ENCODE measurements at places on chromosomes 7 and 10.

GRCh38 chr10:99337901-99338300 lies 8.7 kb downstream of the CNNM1 start:
- no peak for DNase-seq

DNA sequence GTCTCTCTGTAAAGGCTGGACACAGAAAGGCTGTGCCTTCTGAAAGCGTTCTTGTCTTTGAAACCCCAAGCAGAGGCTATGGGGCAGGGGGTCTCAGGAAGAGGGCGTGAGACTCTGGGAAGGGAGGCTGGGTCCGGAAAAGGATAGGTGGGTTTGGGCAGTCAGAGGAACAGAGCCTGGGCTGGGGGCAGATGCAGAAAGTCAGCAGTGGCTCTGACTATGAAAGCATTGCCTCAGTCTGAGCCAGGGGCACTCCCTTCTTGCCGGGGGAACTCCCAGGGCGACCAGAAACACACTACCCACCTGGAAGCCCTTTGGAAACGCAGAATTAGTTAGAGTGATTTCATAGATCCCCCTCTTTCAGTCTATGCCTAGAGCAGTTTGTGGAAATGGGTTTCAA lies 72.0 kb downstream of the VWA2 start:
- DNase-seq = no peak

DNA sequence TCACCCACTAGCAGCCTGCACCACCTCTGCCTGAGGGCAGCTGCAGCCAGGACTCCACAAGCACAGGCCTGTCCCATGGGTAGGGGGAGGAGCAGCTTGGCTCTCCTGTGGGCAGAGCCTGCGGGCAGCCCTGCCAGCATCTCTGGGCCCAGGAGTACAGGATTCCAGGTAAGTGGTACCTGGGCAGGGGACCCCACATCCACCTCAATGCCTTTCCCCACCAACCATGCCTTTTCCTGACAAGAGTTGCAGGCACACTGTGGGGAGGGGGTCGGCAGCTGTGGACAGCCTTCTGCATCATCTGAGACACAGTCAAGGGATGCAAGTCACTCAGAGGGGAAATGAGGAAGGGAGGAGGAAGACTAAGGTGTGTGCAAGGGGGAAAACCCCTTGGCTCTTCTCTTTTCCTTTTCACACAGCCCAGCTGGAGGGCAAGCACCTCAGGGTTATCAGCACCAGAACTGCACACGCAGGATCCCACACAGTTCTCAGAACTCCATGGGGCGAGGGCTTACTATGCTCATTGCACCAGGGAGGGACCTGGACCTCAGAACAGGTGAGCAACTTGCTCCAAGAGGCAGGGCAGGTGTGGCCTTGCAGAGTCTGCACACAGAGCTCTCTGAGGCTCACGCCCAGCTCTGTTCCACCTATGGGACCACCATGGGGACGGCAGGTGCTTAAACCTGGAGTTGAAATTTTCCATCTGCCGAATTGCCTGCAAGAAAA lies 16.5 kb upstream of the ANTXRL start:
- no peak for DNase-seq

DNA sequence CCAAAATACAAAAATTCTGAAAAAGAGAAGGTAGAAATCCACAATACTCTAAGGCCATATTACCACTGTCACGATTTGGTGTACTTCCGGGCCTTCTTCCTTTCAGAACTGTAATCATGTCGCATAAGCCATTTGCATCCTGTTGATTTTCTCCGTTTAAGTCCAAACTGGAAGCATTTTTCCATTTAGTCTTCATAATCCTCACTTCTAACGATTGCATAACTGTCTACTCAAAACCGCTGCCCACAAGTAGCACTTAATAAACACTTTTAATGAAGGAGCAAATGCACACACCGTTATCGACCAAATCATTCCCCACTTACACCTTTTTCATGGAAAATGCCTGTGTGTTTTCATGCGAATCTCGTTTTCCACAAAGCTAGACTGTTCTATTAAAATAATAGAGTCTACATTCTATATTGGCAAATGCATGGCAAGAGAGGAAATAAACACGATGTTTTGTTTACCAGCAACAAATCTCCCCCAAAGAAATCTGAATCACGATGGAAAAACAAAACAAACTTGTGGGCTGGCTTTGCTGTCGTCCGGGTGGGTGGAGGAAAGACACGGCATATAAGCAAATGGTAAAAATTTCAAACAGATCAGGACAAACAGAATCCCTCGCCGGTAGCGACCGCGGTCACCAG lies 1.0 kb downstream of the ATE1 start:
- DNase-seq = no peak

GRCh38 chr10:21122907-21123306 lies 225.8 kb upstream of the NEBL start:
- no peak for DNase-seq

- DNase-seq = no peak
Measured at GRCh38 chr10:112250555-112250954, 32.6 kb upstream of the TECTB start.

DNA sequence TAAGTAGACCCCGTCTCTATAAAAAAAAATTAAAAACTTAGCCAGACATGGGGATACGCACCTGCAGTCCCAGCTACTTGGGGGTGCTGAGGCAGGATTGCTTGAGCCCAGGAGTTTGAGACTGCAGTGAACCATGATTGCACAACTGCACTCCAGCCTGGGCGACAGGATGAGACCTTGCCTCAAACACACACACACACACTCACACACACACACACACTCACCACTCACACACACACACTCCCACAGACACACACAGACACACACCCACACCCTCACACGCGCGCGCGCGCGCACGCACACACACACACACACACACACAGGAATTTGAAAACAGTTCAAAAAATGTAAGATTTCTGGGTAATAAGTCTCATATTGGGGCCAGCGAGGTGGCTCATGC lies 8.7 kb upstream of the GRIFIN start:
- DNase-seq = no peak

DNA sequence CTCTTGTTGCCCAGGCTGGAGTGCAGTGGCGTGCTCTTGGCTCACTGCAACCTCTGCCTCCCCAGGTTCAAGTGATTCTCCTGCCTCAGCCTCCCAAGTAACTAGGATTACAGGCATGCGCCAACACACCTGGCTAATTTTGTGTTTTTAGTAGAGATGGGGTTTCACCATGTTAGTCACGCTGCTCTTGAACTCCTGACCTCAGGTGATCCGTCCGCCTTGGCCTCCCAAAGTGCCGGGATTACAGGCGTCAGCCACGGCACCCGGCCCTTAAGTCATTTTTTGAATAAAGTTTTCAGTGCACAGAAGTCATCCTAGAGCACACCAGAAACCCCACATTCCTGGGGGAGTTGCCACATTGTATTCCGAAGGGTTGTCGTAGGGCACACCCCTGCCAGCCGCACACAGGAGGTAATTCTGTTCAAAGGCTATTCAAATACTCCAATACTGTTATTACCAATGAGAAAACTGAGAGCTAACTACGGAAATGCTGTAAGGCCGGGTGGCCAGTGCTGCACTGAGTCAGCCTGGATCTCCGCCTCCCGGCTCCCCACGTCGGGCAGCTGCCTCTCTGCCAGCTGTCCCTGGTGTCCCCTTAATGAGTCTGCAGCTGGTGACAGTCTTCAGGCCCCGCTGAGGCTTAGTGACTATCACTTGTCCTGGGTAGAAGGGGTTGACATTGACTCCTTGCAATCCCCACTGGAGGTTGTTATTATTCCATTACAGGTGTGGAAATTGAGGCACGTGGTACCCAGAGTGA lies 8.6 kb upstream of the RFC2 start:
- DNase-seq = no peak

GRCh38 chr7:120792861-120793130 lies 65.1 kb downstream of the TSPAN12 start:
- DNase-seq = no peak

- no peak for DNase-seq
Measured at GRCh38 chr7:121961089-121961867, 88.3 kb downstream of the PTPRZ1 start.

GRCh38 chr10:25308278-25308677 lies 133.5 kb downstream of the GPR158 start:
- no peak for DNase-seq

DNA sequence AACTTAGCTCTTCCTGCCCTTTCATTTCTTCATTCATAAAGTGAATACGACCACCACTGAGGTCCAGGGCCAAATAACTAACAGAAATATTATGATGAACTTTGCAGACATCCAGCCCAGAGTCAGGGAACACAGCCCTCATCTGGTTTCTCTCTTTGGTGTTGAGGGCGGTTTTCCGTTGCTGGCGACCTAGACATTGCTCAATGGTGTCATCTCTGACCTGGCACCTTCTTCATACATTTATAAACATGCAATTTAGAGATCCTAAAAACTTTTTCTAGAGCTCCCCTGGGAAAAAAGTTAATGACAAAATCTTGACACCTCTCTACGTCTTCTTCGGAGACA lies 324 bp upstream of the TET1 start:
- no peak for DNase-seq

DNA sequence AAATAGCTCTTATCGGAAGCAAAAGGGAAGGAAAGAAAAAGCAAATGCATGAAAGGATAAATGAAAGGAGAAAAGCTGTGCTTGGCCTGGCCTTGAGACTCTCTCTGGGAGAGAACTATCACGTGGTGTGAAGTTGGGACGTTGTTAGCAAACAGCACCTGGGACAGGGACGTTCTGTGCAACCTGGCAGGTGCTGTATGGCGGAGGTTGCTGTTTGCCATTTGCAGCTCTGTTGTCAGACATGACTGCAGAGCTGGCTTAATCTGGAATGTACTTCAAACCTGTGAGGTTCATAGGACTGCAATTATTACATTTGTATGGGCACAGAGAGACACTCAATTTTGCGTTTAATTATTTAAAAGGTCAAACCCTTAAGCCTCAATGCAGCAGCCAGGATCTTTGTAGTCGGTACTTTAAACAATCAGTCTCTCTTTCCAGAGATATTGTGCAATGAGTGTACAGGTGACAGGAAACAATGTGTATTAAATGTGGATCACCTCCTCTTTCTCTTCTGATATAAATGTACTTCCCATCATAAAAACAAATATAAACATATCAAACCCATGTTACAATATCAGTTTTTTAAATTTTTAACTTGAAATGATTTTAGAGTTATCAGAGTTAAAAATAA lies 800.5 kb upstream of the KCND2 start:
- no peak for DNase-seq

GRCh38 chr10:38054361-38054797 lies 39.8 kb upstream of the ZNF37A start:
- no peak for DNase-seq

GRCh38 chr7:112058686-112059085 lies 147.5 kb downstream of the DOCK4 start:
- DNase-seq = no peak

DNA sequence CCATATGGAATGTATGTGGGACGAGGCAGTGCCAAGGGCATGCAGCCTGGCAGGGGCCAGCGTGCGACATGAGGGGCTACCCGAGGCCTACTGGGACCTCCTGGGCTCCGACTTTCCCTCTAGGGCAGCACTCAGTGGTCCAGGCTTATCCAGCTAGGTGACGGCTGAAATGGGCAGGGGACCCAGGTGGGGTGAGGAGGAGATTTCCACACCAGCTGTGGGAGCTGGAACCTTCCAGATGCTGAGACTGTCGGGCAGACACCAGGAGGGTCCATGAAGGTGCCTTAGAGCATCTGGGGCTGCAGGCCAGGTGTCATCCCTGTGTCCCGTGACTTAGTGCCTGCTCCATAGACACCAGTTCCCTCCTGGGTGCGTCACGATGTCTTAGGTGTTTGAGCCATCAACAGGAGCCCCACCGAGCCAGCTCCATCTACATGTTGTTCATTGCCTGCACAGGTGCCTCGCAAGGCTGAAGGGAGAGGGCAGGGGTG lies 13.4 kb downstream of the ZNF316 start:
- DNase-seq = no peak

GRCh38 chr10:79331709-79332108 lies 15.6 kb upstream of the PPIF start:
- DNase-seq = no peak

GRCh38 chr10:3805201-3805790 lies 20.3 kb upstream of the KLF6 start:
- DNase-seq = no peak

Measured in Right ventricle myocardium inferior (tissue), 1 donor.